Central memory CD4-positive, alpha-beta T cell (primary cell): ENCODE measurements at places on chromosomes 1 and 21.

GRCh38 chr1:111281411-111281810 lies 9.2 kb upstream of the CHIA start:
- DNase-seq = no peak

- DNase-seq = no peak
Observed at GRCh38 chr1:36561361-36561724, 78.6 kb upstream of the CSF3R start.

DNA sequence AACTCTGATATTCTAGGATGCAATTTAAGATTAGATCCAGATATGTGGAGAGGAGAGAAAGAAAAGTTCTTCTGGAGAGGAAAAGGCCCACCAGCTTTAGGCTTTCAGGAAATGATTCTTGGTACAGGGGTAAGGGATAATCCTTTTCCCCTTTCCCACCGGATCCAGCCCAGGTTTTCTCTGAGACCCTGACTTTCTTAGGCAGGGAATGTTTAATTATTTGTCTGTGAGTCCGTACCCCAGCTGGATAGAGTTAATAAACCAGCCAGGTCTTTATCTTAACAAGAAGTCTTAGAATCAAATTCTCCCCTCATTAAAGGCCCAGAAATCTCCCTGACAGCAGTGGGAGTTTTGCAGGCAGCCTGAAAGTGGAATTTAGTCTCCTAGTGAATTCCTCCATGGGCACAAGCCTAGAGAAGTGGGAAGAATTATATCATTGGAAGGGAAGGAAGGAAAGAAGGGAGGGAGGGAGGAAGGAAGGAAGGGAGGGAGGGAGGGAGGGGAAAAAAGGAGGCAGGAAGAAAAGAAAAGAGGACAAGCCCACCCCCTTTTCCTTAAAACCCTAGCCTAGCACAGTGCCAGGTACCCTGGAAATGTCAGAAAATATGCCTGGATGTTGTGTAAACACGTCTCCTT lies 189.0 kb downstream of the PLPP3 start:
- no peak for DNase-seq

- DNase-seq = peak; percentile 94
Observed at GRCh38 chr1:198681831-198682759, 43.3 kb downstream of the PTPRC start.

- DNase-seq = no peak
Observed at GRCh38 chr1:9659328-9659727, 7.8 kb downstream of the PIK3CD start.

GRCh38 chr1:11397151-11397901 lies 81.6 kb upstream of the DISP3 start:
- DNase-seq = no peak

GRCh38 chr1:32818804-32819541 lies 1.5 kb downstream of the S100PBP start:
- DNase-seq = peak; percentile 9

GRCh38 chr1:197393105-197393504 lies 125.1 kb downstream of the CRB1 start:
- peak; percentile 26 for DNase-seq

GRCh38 chr21:41957991-41958766 lies 4.4 kb upstream of the C2CD2 start:
- DNase-seq = no peak

DNA sequence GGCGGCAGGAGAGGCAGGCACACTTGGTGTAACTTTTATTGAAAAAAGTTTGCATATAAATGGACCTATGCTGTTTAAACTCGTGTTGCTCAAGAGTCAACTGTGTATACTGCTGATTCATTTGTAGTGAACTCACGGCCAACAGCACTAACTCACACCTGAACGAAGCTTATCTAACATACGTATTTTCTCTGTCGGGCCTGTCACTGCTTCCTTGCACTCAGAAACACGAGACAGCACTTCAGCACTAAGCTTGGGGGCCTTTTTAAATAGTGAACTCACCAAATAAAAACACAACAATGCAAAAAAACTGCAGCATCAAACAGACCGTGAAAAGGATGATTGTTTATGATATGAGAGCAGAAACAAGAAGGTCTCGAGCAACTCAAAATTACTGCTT lies 58.9 kb upstream of the NEK2 start:
- DNase-seq = no peak

DNA sequence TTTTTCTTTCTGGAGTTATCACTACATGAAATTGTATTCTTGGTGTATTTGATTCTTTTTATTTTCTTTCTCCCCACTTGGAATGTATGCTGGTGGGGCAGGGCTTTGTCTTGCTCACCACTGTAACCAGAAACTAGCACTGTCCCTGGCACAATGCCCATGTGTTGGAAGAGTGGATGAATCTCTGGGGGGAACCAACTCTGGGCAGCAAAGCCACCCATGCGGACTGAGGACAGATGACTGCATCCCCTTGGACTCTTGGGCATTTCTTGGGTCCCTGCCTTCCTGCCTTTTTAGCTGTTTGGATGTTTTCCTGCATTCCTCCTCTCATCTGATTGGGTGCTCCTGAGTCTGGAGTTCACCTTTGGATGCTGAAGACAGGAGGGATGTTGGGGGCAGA lies 6.1 kb downstream of the CYP4B1 start:
- DNase-seq = no peak

- DNase-seq = no peak
Observed at GRCh38 chr1:171802207-171802606, 20.7 kb downstream of the METTL13 start.

DNA sequence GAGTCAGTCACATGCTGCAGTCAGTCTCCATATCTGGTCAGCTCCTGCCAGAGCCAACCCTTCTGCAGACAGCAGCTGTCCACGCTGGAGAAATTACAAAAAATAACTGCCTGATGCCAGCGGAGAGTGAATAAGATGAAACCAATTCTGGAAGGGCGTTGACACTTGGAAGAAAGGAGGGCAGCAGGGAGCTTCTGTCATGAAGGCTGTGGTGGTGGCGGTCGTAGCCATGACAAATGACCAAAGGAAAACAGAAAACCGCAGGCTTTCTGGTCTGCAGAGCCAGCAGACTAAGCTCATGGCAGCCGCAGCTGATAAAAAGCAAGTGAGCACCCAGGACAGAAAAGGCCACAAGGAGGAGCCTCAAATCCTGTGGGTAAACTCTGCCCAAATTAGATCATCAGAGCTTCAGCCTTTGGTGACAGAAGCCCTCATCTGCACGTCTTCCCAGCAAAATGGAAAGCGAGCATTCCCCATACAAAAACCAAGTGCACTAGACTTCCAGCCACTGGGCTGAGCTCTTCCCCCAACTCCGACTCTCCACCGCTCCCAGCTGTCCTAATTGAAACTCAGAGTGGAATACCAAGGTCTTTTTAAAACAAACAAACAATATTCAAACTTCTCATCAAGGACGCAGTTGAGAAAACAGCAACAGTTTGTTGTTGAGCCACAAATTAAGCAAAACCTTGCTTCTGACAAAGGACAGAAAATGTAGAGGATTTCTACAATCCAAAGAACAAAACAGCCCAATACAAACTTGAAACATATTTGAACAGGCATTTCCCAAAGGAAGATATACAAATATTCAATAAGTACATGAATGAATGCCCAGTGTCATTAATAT lies 28.7 kb downstream of the RSPH1 start:
- DNase-seq = no peak

- DNase-seq = no peak
Observed at GRCh38 chr1:240001177-240001740, 90.4 kb upstream of the FMN2 start.

DNA sequence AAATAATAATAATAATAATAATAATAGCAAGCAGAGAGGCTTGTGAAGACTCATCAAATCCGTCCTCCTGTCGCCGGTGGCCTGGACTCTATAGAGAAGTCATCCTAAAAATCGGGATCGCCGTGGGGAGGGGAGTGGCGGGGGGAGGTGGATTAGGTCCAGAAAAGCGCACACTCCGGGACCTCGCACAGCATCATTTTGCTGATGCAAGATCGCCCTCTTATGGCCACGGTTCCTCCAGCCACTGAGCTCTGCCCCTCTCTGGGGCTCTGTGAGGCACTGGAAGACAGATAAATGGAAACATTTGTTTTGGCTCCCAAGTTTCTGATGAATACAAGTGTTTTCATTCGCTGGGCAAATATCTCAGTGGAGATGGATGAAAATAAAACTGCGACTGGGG lies 612.0 kb downstream of the MATN1 start:
- DNase-seq = no peak

GRCh38 chr1:245804696-245805095 lies 649.9 kb downstream of the KIF26B start:
- no peak for DNase-seq

- DNase-seq = no peak
Observed at GRCh38 chr1:22517956-22518355, 45.3 kb upstream of the EPHA8 start.

DNA sequence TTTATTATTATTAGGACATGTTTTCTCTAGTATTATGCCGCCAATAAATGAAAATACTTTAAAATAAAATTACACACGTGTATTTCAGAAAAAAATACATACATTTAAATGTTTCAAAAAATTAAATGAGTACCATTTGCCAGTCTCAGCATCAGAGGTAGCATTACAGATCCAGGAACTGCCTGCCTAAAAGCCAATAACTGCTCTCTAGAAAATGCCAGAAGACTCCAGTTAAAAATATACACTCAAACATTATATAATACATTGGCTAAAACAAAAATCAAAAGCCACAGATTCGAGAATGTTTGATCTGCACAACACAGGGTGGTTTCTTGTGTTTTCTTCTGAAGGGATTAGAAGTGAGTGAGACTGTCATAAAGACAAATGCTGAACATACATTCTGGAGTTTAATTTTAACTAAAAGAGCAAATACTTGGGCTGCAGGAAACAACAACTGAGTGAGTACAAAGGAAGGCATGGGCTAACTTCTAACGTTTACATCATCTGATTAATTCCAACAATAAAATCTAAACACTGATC lies 105.5 kb downstream of the RERE start:
- no peak for DNase-seq

DNA sequence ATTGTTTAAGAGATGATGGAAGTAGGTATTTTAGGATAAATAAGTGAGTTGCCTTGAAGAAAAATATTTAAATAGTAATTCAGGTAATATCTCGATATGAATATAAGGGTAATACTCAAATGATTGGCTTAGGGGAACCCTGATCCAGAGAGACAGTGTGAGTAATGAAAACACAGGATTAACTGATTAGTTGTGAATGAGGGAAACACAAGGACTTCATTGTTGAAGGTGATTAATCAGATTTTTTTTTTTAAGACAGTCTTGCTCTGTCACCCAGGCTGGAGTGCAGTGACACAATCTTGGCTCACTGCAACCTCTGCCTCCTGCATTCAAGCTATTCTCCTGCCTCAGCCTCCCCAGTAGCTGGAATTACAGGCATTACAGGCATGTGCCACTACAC lies 12.7 kb downstream of the SLC25A33 start:
- no peak for DNase-seq

DNA sequence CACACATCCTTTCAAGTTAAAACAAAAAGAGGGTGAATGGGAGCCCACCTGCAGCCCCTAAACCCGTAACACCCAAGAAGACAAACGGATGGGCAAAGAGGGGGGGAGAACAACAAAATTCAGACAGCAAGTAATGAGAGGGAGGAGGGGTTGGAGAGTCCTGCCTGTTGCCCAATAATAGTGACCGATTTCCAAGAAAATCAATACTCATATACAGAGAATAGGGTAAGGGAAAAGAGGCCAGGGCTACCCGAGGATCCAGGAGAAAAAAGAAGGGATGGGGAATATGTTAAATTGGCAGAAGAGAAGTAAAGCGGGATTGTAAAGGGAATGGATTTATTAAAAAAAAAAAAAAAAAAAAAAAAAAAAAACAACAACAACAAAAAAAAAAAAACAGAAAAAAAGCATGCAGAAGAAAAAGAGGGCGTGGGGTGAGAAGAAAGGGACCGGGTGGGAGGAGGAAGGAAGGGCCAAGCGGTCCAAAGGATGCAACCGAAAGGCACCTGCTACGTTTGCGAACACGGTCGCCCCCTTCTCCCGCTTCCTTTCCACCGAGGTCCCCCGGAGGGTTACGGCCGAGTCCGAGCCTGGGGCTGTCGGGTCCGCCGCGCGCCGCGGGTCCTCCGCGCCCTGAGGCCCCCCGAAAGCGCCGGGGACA lies 930 bp downstream of the SLC30A10 start:
- no peak for DNase-seq

DNA sequence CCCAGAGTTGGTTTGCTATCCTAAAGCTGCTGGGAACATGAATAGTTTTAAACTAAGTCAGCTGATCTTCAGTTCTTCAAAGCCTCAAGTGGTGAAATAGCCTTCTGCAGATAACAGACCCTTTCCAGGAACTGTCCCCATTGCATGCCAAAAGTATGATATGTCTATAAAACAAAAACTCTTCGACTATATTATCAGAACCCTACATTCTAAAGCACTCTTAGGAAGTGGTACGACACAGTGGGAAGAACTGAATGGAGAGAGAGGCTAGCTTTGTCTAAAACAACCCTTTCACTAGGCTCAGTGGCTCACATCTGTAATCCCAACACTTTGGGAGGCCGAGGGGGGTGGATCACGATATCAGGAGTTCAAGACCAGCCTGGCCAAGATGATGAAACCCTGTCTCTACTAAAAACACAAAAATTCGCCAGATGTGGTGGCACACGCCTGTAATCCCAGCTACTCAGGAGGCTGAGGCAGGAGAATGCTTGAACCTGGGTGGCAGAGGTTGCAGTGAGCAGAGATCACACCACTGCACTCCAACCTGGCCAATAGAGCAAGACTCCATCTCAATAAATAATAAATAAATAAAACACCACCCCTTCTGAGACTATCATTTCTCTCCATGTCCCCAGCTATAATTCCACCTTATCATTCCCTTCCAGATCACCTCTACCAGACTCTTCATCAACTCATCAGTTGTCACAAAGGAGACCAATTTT lies 2.2 kb upstream of the FRRS1 start:
- DNase-seq = no peak

DNA sequence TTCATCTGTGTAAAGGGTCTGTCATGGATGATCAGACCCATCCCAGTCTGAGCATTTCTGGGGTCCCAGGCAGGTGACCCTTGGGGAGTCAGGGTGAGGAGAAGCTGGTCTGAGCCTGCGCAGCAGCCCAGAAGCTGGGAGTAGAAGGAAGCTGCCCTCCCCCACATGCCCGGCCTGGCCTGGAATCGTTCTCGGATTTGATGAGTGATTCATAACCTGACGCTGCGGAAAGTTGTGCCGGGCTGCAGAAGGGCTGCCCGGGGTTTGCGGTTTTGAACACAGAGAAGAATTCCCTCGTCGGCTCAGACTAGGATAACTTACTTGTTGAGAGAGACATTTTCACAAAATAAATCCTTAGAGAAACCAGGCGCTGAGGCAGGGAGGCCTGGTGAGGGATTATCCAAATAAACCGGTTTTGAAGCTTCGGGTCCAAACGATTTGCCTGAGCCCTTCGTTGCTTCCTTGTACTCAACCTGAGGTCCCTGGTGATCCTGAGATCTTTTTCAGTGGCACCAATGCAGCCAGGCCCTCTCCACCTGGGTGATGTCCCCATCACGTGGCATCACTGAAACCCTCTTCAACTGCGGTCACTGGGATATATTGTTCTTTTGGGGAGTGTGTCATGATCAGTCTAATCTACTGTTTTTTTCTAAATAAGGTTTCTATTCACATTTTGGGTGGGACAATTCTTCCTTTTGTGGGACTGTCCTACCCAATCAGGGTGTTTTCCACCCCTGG lies 29.2 kb downstream of the EPHB2 start:
- no peak for DNase-seq

GRCh38 chr1:33725037-33725436 lies 138.8 kb upstream of the HMGB4 start:
- no peak for DNase-seq
